Activated CD4-positive, alpha-beta T cell treated with anti-CD3 and anti-CD28 coated beads, Interleukin-2, amount 50 U/mL, for 4 hours (primary cell): ENCODE measurements at places on chromosomes 2 and 18.
A peak's percentile ranks its signal among the peaks of the same experiment; 100 is the strongest.

GRCh38 chr2:120528051-120528692 is 182.2 kb downstream of the INHBB start:
- DNase-seq, result no peak

GRCh38 chr2:53177327-53177726 is 590.3 kb upstream of the CHAC2 start:
- DNase-seq, result no peak

- DNase-seq, result no peak
Observed at GRCh38 chr2:201642086-201642578, 1.2 kb downstream of the TMEM237 start.

DNA sequence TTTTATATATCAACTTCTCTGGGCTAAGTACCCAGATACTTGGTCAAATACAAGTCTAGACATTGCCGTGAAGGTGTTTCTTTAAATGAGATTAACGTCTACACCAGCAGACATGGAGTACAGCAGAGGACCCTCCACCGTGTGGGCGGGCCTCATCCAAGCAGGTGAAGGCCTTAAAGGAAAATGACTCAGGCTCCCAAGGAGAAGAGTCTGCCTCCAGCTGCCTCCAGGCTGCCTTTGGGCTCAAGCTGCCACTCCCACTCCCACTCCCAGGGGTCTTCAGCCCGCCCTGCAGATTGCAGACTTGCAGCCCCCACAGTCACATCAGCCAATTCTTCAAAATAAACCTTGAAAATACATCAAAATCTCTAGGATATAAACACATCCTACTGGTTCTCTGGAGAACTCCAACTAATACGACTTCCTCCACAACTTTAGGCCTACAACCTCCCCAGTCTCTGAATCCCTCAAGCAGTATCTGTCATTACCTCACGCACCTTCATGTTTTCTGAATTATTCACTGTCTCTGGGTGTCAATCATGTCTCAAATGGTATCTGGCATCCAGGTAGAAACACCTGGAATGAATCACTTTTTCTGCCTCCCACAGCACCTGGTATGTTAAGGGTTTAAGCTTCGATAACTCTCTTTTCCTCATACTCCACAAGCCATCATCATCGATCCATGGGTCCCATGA is 6.9 kb downstream of the ITGB1BP1 start:
- no peak for DNase-seq

DNA sequence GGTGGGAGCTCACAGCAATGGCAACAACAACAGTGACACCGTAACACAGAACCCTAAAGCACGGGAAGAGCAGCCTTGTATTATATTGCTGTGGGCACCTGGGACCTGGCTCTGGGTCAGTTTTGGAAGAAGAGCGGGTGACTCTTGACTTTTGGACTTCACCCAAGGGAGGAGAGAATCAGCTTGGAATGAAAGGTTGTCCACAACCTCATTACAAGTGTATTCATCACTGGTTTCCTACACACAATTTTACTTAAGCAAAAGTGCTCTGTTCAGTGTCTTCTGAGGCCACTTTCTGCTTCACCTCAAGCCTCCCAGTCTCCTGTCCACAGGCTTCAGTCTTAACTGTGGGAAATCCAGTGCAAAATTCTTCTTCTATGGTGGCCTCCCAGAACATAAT is 263.8 kb downstream of the KCNE4 start:
- no peak for DNase-seq

GRCh38 chr2:127860130-127860529 is 2.2 kb upstream of the POLR2D start:
- no peak for DNase-seq

- DNase-seq, result no peak
Observed at GRCh38 chr18:53148123-53148522, 808.1 kb downstream of the DCC start.

- no peak for DNase-seq
Observed at GRCh38 chr2:78908973-78909372, 116.5 kb upstream of the REG3G start.

DNA sequence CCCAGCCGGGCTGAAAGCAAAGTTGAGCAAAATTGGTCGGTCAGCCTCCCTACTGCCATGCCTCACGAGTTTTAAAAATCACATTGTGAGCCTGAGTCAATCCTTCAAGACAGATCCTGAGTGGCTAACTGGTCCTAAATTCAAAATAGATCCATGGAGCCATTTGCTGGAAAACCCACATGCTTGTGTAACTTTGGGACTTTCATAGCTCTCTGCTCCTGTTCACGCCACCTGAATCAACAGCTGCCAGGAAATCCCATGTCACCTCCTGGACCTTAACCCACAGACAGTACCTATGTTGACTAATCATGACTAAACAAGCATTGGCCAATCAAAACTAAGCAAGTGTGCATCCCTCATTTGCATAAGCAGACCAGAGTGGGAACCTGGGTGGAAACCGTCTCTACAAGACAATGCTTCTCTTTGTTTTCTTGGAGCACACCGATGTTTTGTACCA is 42.8 kb upstream of the LDLRAD4 start:
- no peak for DNase-seq

- no peak for DNase-seq
Observed at GRCh38 chr2:173282795-173283545, 71.7 kb upstream of the CDCA7 start.

GRCh38 chr2:237383991-237384671 is 29.8 kb downstream of the COL6A3 start:
- DNase-seq, result no peak

DNA sequence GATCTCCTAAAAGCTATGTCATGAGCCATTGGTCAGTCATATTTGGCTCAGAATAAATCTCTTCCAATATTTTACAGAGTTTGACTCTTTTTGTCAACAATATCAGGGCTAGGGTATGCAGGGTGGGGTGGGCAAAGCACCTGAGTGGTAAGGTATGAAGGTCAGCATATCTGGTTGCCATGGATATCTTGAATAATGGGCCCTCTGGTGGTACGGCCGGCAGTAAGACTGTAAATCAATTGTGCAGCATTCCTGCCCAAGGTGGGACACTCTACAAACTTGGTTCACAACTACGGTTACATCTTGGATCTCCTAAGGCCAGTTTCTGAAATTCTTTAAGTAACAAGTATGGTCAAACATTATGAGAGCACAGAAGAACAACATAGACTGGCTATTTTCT is 119.6 kb downstream of the SPOPL start:
- DNase-seq, result no peak

GRCh38 chr2:160647967-160648685 is 154.5 kb upstream of the RBMS1 start:
- no peak for DNase-seq

DNA sequence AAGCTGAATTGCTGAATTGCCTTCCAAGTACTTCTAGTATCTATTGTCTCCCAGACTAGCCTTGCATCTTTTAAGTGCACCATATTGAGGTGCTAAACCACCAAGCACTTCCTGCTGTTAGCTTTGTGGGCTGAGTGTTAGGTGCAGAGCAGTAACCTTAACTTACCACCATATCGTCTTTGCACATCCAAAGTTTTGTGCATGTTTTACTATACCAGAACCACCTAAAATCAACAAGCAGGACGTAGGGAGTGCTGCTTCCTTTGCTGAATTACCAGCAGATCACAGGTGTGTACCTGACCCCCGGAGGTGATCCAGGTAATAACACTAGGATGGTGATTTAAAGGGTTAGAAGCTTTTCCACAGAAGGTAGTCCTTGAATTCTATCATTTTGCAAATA is 359.9 kb upstream of the HNRNPA3 start:
- no peak for DNase-seq

- DNase-seq, result no peak
Observed at GRCh38 chr2:127047716-127048617, 59.0 kb downstream of the BIN1 start.

DNA sequence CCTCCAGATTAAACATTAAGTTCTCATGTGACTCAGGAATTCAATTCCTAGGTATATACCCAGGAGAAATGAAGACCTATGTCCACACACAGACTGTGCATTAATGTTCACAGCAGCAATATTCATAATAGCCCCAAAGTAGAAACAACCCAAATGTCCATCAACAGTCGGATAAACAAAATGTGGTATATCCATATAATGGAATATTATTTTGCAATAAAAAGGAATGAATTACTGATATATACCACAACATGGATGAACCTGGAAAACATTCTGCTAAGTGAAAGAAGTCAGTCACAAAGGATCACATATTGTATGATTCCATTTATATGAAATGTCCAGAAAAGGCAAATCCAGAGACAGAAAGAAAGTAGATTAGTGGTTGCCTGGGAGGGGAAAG is 20.5 kb downstream of the PELI1 start:
- no peak for DNase-seq

GRCh38 chr2:133780997-133781513 is 212.8 kb upstream of the NCKAP5 start:
- DNase-seq, result no peak

- no peak for DNase-seq
Observed at GRCh38 chr18:66641056-66641455, 37.2 kb upstream of the CDH19 start.

DNA sequence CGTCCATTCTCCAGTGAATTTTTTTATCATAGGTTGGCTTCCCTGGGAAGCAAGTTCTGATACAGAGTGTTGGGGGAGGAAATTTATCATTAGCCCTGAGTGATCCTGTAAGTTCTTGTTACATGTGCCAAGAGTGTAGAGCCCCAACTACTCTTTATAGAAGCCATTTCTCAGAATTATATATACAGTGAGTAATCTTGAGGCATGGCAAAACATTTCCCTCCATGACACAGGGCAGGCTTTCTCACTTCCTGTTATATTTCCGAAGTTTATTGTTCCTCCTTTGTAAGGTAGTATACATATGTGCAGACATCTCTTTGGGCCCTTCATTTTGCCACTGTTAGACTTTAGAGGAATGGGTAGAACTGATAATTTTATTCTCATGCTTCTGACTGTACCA is 484.7 kb upstream of the NRXN1 start:
- no peak for DNase-seq

- DNase-seq, result no peak
Observed at GRCh38 chr18:79496978-79497637, 101.4 kb downstream of the NFATC1 start.

DNA sequence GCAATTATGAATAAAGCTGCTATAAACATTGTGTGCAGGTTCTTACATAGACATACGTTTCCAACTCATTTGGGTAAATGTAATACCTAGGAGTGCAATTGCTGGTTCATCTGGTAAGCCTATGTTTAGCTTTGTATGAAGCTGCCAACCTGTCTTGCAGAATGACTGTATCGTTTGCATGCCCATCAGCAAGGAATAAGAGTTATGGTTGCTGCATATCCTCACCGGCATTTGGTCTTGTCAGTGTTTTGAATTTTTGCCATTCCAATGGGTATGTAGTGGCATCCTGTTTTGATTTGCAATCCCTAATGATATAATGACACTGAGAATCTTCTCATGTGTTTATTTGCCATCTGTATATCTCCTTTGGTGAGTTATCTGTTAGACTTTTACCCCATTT is 20.7 kb downstream of the CCDC150 start:
- no peak for DNase-seq

- DNase-seq, result peak; percentile 22
Observed at GRCh38 chr2:43024515-43025011, 201.8 kb downstream of the ZFP36L2 start.

DNA sequence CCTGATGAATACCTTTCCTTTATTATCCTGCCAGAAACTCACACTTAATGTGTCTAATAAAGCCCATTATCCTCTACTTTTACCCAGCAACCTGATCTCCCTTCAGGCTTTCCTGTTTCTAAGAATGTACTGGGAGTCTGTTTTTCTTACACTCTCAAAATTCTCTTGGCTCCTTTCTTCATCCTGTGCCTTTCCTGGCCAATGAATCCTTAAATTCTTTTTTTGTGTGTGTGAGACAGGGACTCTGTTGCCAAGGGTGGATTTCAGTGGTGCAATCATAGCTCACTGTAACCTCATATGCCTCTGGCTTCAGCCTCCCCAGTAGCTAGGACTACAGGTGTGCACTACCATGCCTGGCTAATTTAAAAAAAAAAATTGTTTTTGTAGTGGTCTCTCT is 72.7 kb downstream of the MAP2 start:
- DNase-seq, result no peak
